ENCODE measurements at places on chromosomes 7 and 10. TPM values are rescaled to one million over a fixed set of nuclear protein-coding genes. Genes with fewer than 3 reads are reported as not detected.
A peak's percentile ranks its signal among the peaks of the same experiment; 100 is the strongest.

The CCNJ gene
- total RNA-seq, result 5.0 TPM

The OPALIN gene
- not detected for total RNA-seq

The CCDC146 gene
- 14.1 TPM for total RNA-seq

The EGR2 gene
- total RNA-seq, result 0.26 TPM

- no peak overlapping the region for H3K27ac ChIP-seq
- no peak overlapping the region for H3K4me3 ChIP-seq
- no peaks in the 10 kb centered on the region for H3K27me3 ChIP-seq
- H3K36me3 ChIP-seq, result no peaks in the 10 kb centered on the region
- no peaks in the 10 kb centered on the region for H3K4me1 ChIP-seq
Observed at GRCh38 chr7:77501192-77501515, 35.9 kb upstream of the PTPN12 start.

DNA sequence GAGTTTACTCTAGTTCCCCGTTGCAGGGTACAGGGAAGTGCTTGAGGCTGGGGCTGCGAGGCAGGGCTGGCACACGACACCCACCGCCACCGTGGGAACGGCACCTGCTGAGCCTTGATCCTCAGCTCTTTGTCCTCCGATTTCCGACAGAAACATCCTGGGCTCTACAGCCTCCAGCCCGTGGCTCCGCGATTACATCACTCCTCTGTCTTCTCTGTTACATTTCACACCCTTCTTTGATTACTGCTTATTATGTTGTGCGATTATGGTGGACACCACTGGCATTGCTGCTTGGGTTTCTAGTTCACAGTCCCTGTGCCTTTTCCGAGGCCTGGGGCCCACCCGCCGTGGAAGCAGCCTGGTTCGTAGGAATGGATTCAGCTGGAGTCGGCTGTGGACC lies 26.9 kb downstream of the FKBP6 start:
- DNase-seq, result no peak
- H3K4me3 ChIP-seq, result no peak overlapping the region
- no peaks in the 10 kb centered on the region for H3K27me3 ChIP-seq

DNA sequence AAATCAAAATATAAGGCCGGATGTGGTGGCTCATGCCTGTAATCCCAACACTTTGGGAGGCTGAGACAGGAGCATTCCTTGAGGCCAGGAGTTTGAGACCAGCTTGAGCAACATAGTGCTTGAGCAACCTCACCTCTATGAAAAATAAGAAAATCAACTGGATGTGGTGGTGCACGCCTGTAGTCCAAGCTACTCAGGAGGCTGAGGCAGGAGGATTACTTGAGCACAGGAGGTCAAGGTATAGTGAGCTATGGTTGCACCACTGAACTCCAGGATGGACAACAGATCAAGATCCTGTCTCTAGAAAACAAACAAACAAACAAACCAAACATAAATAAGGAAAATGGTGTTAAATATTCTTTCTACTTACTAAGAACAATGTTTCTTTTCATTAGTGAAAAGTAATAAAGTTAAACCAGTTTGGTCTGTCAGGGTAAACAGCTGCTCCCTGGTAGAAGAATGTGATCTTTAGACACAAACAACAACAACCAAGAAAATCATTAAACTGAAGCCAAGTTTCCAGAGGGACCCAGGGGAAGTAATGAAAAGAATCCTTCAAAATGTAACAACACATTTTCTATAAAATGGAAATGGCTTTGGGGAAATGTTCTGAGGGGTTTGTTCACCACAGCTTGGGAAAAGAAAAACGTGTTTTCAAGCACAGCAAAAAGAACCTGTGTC lies 17.5 kb upstream of the BAG3 start:
- DNase-seq, result no peak
- H3K27me3 ChIP-seq, result no peaks in the 10 kb centered on the region
- H3K4me3 ChIP-seq, result no peak overlapping the region
- no peaks in the 10 kb centered on the region for H3K36me3 ChIP-seq

DNA sequence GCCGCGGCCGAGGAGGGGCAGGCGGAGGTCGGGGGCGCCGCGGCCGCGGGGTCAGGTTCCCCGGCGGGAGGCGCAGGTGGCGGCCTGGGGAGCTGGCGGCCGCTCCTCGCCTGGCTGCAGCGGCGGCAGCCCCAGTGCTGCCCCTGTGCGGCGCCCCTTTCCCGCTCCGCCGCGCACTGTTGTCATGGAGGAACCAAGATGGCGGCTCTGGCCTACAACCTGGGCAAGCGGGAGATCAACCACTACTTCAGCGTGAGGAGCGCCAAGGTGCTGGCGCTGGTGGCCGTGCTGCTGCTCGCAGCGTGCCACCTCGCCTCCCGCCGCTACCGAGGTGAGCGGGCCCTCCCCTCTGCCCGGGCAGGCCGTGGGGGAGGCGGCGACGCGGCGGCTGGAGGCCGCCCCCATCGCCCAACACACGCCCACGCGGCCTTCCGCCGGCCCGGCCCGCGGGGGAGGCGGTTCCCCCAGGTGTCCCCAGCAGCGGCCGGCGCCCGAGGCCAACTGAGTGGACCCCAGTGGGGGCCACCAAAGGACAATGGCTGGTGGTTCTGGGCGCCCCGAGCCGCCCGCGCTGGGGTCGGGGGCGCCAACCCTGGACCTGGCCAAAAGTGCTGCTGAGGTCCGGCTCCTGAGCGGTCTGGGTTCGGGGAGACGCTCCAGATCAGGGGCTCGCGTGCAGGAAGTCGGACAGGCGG lies 425 bp downstream of the CASD1 start:
- H3K36me3 ChIP-seq, result no peaks in the 10 kb centered on the region
- H3K27ac ChIP-seq, result peak overlapping the region; percentile 92
- H3K4me3 ChIP-seq, result peak overlapping the region; percentile 94

DNA sequence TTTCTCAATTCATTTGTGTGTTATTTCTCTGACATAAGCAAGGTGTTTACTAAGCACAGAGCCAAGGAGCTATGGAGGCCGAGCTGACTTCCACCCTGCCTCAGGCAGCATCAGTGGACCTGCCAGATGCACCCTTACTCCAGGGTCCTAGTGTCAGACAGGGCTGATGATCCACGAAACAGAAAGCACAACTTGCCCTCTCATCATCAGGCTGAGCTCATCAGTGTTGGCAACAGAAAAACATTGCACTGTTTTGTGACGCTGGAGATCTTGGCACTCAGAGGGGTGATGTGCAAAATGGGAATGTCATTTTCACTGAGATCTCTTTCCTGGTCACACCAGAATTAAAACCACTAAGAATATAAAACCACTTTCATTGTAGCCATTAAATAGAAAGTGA lies 201.8 kb downstream of the GLI3 start:
- no peak for DNase-seq
- H3K4me3 ChIP-seq, result no peak overlapping the region
- H3K4me1 ChIP-seq, result peaks cover 4% of the 10 kb centered on the region
- peaks cover 6% of the 10 kb centered on the region for H3K36me3 ChIP-seq

DNA sequence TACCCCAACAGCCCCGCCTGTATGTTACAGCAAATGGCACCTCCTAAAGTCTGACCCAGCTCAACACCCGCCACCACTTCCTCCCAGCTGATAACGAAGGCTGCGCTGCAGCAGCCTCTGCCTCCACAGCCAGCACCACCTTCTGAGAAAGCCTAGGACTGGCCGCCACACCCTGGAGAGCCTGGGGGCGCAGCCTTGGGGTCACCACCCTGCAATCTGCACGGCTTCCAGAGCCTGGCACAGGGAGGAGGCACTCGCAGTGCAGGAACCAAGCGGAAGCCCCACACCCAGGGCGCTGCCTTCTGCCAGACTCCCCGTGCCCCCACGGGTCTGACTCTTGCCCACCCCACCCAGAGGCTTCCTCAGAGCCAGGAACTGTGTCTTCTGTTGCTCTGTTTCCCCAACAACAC lies 112.5 kb downstream of the MAD1L1 start:
- peaks cover 16% of the 10 kb centered on the region for H3K36me3 ChIP-seq
- peaks cover 38% of the 10 kb centered on the region for H3K4me1 ChIP-seq
- no peak overlapping the region for H3K27ac ChIP-seq
- DNase-seq, result no peak
- H3K27me3 ChIP-seq, result no peaks in the 10 kb centered on the region
